ENCODE measurements at places on chromosomes 12 and 14. TPM values are rescaled to one million over a fixed set of nuclear protein-coding genes. Genes with fewer than 3 reads are reported as not detected.

Gene ARHGAP5
- polyA plus RNA-seq = 8.9 TPM

Gene GALNT4
- polyA plus RNA-seq = 0.34 TPM

Gene CLEC2D
- polyA plus RNA-seq = 0.81 TPM

Gene SPATS2
- 30.7 TPM for polyA plus RNA-seq

Gene TOMM20L
- polyA plus RNA-seq = not detected

Gene IAPP
- polyA plus RNA-seq = not detected

Gene KANSL2
- polyA plus RNA-seq = 19.5 TPM

Gene KCNH3
- 30.6 TPM for polyA plus RNA-seq

Gene MYF5
- polyA plus RNA-seq = not detected

Gene ACVR1B
- 25.4 TPM for polyA plus RNA-seq

Gene MYF6
- polyA plus RNA-seq = not detected

Gene ESRRB
- polyA plus RNA-seq = 0.29 TPM

Gene RNASE11
- polyA plus RNA-seq = not detected

Gene PLBD1
- 0.98 TPM for polyA plus RNA-seq

Gene RHEBL1
- polyA plus RNA-seq = 5.9 TPM

Gene SLC7A7
- polyA plus RNA-seq = 2.7 TPM

Gene TNFRSF1A
- polyA plus RNA-seq = 24.6 TPM

Gene TPCN1
- 16.1 TPM for polyA plus RNA-seq

Gene VPS37B
- polyA plus RNA-seq = 17.2 TPM

Gene KRT7
- polyA plus RNA-seq = 2.1 TPM

Gene PPP1R1A
- 16.0 TPM for polyA plus RNA-seq
